GM23338 (cell line): ENCODE measurements at places on chromosomes 2 and 18. TPM values are rescaled to one million over a fixed set of nuclear protein-coding genes. Genes with fewer than 3 reads are reported as not detected.

DNA sequence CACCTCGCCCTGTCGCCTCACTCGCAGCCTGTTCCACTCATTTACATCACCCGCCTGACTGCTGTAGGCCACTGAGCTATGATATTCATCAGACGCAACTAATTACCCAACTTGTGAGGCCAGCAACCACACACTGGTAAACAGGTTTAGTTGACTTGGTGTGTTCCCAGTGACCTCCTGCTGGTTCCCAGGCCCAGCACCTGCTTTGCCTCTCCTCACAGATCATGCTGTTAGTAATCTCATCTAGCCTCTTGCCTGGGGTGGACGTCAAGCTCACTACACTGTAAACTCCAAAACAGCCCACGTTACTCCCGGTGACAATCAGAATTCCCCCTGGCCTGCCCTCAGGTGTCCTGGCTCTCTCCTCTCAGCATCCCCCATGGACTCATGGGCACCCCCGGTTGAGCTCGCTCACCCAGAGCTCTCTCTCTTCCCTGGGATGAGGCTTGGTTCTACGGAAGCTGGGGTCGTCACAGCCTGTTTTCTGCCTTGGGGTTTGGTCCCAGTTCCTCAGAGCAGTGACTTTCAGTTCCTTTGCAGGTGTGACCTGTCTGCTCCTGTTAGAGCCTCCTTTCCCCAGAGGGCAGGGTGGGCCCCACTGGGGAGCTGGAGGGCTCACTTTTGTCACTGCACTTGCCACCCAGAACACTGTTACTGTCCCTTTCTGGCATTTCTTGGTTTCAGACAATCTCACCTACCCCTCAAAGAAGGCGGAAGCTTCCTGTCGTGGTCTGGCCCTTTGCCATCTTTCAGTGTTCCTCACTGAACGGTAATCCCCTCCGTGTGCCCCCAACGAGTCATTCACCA lies 40.3 kb downstream of the INPP5D start:
- no peak for DNase-seq
- H3K4me1 ChIP-seq: no peaks in the 10 kb centered on the region
- no peaks in the 10 kb centered on the region for H3K27me3 ChIP-seq

GRCh38 chr2:65562890-65563289 lies 130.5 kb upstream of the SPRED2 start:
- no peaks in the 10 kb centered on the region for H3K36me3 ChIP-seq
- H3K27ac ChIP-seq: no peak overlapping the region
- peaks cover 19% of the 10 kb centered on the region for H3K4me1 ChIP-seq

DNA sequence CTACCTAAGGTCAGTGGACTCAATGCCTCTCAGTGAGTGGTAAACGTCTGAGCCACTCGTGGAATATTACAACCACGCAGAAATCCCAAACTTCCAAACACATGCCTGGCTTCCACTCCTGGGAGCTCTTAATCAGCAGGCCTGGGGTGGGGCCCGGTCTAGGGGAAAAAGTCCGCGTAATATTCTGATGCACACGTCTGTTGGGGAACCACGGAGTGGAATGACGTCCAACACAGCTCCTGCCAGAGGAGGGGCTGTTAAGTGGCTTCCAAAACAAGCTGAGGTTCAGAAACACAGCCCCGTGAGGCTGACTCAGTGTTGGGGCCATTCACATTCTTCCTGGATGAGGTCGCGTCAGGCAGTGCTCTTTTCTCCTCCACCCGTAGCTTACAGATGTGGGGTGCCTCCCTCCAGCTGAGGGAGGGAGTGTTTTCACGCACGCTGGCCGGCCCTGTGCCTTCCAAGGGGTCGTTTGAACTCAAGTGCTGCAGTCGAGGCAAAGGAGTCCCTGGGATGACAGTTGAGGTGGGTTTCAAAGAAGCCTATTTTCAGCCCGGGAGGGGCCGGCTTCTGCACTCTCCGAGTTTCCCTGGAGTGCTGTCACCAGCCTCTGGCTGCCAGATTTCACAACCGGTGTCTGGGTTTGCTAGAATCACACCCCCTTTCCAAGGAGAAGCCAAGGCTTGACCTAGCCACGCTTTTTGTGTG lies 73.1 kb downstream of the ACKR3 start:
- H3K4me3 ChIP-seq: no peak overlapping the region
- no peaks in the 10 kb centered on the region for H3K4me1 ChIP-seq
- no peaks in the 10 kb centered on the region for H3K27me3 ChIP-seq
- no peak overlapping the region for H3K27ac ChIP-seq
- no peaks in the 10 kb centered on the region for H3K36me3 ChIP-seq

GRCh38 chr2:18664421-18664820 lies 75.1 kb upstream of the NT5C1B start:
- no peak overlapping the region for H3K4me3 ChIP-seq
- no peaks in the 10 kb centered on the region for H3K4me1 ChIP-seq
- no peak overlapping the region for H3K27ac ChIP-seq
- no peaks in the 10 kb centered on the region for H3K36me3 ChIP-seq
- no peak for DNase-seq

DNA sequence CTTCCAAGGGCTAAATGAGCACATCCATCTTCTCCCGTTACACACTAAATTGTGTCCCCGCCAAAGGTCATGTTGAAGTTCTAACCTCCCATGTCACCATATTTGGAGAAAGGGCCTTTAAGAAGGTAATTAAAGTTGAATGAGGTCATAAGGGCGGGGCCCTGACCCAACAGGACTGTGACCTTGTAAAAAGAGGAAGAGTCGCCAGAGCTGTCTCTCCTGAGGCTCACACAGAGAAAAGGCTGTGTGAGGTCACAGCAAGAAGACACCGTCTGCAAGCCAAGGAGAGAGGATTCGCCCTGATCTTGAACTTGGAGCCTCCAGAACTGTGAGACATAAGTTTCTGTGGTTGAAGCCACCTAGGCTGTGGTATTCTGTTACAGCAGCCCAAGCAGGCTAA lies 24.1 kb downstream of the TRABD2A start:
- no peak for DNase-seq
- no peak overlapping the region for H3K27ac ChIP-seq
- no peak overlapping the region for H3K4me3 ChIP-seq
- no peaks in the 10 kb centered on the region for H3K36me3 ChIP-seq

GRCh38 chr18:48470484-48471180 lies 61.4 kb upstream of the ZBTB7C start:
- H3K4me1 ChIP-seq: no peaks in the 10 kb centered on the region
- DNase-seq: no peak
- H3K4me3 ChIP-seq: no peak overlapping the region
- H3K27me3 ChIP-seq: no peaks in the 10 kb centered on the region
- no peaks in the 10 kb centered on the region for H3K36me3 ChIP-seq
- H3K27ac ChIP-seq: no peak overlapping the region

Gene GALR1
- total RNA-seq: 0.74 and 1.1 TPM in 2 replicates
